ENCODE measurements at places on chromosomes 5 and 9.
A peak's percentile ranks its signal among the peaks of the same experiment; 100 is the strongest.

DNA sequence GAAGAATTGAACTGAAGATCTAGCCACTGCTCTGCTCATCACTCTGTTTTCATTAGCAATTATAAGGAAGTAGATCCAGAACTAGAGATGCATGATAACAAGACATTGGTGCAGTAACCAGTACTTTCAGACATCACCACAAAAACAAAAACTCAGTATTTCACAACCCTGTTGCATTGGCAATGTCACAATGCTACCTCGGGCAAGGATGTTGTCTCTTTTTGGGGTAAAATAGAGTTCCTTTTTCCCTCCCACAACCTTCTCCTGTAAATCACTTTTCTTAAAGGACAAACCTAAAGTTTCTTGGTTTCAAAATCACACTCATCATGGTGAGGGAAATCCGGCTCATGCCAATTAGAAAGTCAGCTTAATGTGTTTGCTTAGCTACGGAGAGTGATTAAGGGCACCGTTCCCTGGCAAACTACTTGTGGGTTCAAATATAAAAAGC is 420.1 kb upstream of the MEF2C start:
- DNase-seq = no peak

DNA sequence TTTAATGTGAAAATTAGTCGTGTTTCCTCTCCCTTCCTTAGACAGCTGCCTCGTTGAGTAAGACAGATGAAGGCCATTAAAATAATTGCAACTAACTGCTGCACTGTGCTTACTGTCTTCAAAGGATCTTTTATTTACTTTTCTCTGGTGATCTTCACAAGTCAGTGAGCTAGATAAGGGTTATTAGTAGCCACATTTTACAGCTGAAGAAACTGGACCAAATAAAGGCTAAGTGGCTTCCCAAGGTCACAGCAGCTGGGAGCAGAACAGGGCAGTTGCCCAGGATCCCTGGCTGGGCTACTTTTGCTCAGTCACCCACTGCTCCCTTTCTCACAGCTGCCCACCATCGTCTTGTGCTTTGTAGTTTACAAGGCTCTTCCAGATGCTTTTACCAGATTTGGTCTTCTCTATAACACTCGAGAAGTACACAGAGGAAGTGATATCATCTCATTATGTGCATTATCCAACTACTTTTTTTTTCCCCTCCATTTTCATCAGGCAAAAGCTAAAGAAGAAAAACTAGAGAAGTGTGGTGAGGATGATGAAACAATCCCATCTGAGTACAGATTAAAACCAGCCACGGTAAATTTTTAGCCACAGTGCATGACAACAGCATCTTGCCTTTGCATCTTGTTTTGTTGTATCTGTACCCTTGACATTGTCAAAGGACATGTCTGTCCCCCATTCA is 61.8 kb downstream of the ERAP1 start:
- DNase-seq = peak; percentile 58

- DNase-seq = no peak
Observed at GRCh38 chr5:96433066-96433447, at the start of gene PCSK1. PCSK1 (minus strand) TSS chr5:96433248; CDS start chr5:96433042, 206 bp downstream.

GRCh38 chr9:113131689-113132151 is 19.1 kb upstream of the SLC31A2 start:
- no peak for DNase-seq

- DNase-seq = no peak
Observed at GRCh38 chr9:2000314-2000713, 14.8 kb upstream of the SMARCA2 start.

- no peak for DNase-seq
Observed at GRCh38 chr9:112094948-112095681, 80.0 kb downstream of the SUSD1 start.

- no peak for DNase-seq
Observed at GRCh38 chr9:84146893-84147710, 166.5 kb downstream of the RMI1 start.

- DNase-seq = no peak
Observed at GRCh38 chr9:6646293-6646636, 736 bp upstream of the GLDC start.

- DNase-seq = no peak
Observed at GRCh38 chr9:35705372-35705771, 15.6 kb upstream of the TPM2 start.

GRCh38 chr9:71302776-71303175 is 181.4 kb upstream of the TRPM3 start:
- DNase-seq = no peak

DNA sequence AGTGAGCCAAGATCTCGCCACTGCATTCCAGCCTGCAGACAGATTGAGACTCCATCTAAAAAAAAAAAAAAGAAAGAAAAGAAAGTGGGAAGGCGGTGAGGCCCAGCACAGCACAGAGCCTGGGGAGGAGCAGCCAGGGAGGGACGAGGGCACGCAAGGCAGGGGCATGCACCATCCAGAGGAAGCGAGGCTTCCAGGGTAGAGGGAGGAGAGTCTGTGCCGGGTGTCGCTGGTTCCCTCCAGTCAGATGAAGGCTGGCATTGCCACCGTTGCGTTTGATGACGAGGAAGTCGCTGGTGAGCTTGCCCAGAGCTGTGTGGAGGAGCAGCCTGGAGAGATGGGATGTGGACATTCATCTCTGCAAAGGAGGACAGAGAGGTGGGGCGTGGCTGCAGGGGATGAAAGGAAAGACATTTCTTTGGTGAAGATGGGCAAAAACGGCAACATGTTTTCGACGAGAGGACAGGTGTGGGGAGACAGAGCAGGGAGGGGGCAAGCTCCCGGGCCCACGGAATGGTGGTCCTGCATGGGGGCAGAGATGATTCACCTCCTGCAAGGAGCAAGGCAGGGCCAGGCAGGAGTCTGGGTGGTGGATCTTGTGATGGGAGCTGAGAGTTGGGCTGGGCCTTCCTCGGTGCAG is 18.6 kb upstream of the OLFM1 start:
- DNase-seq = no peak

DNA sequence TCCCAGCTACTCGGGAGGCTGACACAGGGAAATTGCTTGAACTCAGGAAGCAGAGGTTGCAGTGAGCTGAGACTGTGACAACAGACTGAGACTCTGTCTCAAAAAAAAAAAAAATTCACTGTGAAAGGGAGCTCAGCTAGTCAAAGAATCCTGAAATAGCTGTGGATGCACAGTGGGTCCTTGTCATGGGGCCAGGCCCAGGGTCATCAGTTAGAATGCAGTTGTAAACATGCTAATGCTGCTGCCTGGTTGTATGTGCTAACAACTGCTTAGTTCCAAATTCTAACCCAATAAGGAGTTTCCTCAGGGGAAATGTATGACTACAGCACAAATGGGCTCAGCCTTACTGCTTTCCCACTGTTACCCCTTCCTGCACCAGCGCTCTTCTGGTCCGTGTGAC is 84.0 kb downstream of the PALM2AKAP2 start:
- DNase-seq = no peak

- DNase-seq = no peak
Observed at GRCh38 chr9:110282018-110282738, 25.9 kb upstream of the TXN start.

DNA sequence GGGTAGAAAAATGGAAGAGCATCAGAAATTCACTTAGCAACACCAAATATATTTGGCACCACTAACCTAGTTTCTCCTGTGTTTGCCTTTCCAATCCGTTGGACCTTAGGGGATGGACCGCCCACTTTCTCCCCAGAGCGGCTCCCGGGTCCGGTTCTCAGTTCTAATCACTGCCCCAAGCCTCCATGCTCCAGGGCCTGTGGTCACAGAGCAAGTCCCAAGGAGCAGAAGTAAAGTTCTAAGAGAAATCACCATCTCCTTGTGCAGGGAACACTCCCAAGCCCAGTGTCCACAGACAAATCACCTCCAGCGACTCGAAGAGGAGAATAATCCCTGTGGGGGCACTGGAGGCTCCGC is 728 bp upstream of the SLC1A1 start:
- DNase-seq = no peak

DNA sequence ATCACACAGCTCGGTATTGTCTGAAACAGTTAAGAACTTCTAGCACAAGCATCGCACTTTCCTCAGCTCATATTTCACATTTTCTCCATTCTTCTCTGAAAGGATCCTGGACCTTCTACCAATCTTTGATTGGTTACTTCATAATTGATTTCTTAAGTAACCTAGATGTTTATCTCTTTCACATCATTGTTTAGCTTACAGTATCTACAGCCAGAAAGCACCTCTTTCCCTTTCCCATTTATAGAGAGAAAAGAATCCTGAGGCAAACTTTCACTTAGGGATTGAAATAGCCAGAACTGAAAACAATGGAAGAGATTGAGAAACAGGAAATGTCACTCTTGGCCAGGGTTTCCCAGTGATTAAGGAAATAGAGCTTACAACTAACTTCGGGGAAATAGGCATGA is 2.5 kb downstream of the IL33 start:
- no peak for DNase-seq

- peak; percentile 18 for DNase-seq
Observed at GRCh38 chr9:35258660-35259474, 97.1 kb downstream of the UNC13B start.

DNA sequence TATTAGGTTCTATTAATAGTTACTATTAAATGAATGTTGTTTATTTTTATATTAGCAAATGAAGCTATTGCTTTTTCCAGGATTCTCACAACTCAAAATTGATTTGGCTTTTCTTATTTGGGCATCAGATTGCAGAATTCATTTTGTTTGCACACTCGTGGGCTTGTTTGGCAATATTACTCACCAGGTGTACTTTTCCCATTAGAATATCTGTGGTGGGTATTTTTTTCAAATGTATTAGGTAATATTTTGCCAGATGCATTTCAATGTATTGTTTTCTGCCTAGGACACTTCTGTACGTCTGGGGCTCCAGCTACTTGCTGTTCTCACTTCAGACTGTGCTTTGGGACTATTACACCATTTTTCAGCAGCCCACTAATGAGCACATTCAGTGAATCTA is 108.0 kb upstream of the GHR start:
- DNase-seq = no peak

GRCh38 chr5:77590347-77590746 is 48.2 kb downstream of the OTP start:
- DNase-seq = no peak

GRCh38 chr9:116992865-116993264 is 305.8 kb downstream of the TRIM32 start:
- DNase-seq = no peak

DNA sequence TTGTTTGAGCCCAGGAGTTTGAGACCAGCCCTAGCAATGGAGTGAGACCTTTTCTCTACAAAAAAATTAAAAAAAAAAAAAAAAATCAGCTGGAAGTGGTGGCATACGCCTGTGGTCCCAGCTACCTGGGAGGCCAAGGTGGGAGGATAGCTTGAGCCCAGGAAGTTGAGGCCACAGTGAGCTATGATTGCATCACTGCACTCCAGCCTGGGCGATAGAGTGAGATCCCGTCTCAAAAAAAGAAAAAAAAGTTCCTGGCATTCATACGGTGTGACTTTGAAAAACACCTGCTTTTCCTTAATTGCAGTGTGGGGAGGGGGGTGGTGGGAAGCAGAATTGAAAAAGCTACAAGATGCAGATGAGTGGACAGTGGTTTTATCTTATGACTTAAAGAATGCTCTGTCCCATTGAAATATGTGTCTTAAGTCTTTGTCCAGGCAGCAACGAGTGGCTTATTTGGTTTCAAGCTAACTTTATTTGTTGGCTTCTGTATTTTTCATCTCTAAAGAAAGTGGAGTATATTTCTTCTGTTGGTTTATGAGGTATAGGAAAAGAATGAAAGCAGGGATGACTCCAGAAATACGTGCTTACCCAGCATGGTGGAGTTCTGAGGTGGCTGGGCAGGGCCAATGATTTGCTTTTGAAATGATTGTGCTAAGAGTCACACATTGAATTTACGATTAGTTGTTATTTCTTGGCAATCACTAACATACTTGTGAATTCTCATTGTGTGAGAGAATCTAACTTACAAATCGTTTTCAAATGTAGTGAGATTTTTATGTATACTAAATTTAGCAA is 27.8 kb downstream of the ROPN1L start:
- DNase-seq = no peak

Data from DMS 273 treated with DMSO at 0.1 percent for 48 hours (cell line).